Fibroblast of villous mesenchyme (primary cell): ENCODE measurements at places on chromosomes 5 and 9. TPM values are rescaled to one million over a fixed set of nuclear protein-coding genes. Genes with fewer than 3 reads are reported as not detected.

GRCh38 chr5:93721511-93721910 lies 19.9 kb downstream of the POU5F2 start:
- DNase-seq = no peak

DNA sequence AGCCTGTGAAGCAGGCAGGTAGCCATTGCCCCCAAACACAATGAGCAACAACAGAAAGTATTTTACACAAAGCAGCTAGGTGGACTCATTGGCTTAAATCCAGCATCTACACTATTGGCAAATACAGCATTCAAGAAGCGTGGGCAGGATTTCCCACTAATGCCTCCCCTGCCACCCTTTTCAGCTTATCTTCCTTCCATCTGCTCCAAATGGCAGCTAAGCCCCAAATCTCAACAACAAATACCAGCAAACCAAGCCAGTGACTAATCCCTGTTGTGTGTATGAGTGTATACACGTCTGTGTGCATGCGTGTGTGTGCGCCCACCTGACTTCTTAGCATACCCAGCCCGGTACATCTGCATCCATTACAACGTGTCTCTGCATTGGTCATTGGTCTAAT lies 151.2 kb upstream of the WWC1 start:
- no peak for DNase-seq

- DNase-seq = peak; percentile 35
These were observed 76.8 kb downstream of the TMEM167A start for GRCh38 chr5:83000428-83000827.

DNA sequence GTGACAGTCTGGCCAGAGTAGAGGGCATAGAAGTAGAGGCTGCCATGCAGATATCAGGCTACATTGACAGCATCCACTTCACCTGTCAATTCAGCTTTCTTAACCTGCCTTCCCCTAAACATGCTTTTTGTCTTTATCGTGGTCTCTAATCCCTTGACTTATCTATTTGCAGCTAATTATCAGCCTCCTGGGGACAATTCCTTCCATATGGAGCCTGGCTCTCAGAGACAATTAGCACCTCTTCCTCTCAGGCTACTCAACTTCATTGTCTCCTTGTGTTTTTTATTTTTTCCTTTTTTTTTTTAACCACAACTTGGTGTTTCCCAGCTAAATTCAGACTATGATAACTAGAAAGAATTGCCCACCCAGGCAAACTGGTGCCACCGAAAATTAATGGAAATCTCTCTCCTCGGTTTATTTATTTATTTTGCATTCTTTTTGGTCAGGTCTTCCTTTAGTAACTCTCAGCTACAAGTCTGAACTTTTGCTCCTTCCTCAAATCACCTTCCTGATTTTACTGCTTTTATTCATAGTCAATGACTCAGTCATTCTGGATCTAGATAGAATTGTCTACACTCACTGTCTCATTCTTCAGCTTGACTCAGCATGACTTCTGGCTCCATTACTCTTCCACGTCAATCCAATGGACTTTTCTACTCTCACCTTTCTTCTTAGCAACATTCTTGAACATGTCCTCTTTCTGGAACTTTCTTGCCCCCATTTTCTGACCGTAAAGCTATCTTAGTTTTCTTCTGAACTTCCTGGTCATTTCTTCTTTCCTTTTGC lies 63.0 kb upstream of the BASP1 start:
- no peak for DNase-seq

DNA sequence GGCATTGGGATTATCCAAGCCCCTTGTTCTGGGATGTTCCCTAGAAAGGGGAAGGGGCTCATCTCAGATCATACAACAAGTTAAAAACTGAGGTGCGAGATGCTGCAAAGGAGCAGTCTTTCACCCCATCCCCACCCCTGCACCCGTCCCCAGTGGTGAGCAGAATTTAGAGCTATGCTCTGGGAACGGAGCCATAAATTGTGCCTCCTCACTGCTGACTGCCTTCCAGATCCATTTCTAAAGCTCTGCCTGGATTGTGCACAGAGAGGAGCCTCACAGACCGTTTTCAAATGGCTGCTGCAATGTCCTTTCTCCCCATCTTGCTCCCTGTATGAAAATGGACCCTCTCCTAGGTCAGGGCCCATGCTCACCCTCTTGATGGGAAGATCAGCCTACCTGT lies 8.3 kb downstream of the SLC25A48 start:
- no peak for DNase-seq

DNA sequence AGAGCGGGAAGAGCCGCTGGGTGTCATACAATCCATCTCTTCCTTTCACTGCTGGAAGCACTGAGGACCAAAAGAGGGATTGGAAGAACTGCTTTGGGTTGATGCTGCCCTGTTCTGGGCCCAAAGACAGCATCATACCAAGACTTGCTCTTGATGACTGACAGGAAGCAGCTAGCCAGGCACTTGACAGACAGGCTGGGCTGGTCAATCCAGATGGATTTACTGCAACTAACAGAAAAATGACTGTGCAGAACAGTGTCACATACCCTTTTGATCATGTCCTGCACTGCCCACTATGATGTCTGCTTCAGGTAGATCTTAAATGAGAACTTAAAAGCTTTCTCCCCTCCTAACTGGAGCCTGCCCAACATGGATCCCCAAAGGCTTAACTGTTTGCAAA lies 157.6 kb downstream of the CRB2 start:
- DNase-seq = no peak

ERP44 gene
- total RNA-seq = 12.2 and 22.0 TPM in 2 replicates

- DNase-seq = no peak
These were observed 128.9 kb downstream of the GDNF start for GRCh38 chr5:37710965-37711364.

FBP1 gene
- total RNA-seq = not detected in 2 replicates

MCC gene
- total RNA-seq = 25.4 and 37.6 TPM in 2 replicates
